ENCODE measurements at places on chromosomes 16 and 17.

- DNase-seq = no peak
These were observed 30.6 kb downstream of the RNF43 start for GRCh38 chr17:58386708-58387107.

DNA sequence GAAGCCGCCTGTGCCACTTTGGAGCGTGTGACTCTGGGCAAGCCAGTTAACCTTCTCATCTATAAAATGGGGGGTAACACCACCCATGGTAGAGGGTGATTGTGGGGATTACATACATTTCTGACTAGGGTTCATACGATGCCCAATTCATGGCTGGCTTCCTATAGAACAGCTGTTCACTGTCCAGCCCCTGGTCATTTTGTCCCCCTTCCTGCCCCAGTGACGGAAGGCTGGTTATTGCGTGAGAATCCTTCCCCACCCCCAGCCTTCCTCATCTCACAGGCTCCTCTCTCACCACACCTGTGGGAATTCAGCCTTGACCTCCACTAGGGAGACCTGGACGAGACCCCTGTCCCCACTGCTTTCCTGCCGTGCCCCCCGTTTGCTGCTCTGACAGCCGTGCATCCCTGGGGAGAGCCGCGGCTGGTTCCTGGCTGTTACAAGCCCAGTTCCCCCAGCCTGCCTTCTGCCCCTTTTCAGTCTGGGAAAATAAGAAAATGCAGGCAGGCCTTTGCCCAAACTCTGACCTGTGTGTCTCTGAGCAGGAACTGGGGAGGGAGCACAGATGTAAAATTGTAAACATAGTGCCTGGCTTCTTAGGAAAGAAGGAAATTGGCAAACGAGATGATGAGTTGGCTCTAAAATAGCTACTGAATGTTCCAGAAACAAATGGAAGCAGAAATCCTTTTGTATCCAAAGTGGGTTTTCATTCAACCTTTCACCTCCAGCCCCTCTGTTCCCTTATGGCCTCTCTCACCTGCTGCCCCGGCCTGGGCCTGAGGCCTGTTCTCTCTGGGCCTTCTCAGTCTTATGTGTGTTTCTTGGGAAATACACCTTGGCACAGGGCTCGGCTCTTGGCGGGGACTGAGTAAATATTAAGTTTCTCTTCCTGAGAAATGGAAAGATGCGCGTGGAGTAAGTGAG lies 67.3 kb downstream of the OR1D5 start:
- DNase-seq = no peak

DNA sequence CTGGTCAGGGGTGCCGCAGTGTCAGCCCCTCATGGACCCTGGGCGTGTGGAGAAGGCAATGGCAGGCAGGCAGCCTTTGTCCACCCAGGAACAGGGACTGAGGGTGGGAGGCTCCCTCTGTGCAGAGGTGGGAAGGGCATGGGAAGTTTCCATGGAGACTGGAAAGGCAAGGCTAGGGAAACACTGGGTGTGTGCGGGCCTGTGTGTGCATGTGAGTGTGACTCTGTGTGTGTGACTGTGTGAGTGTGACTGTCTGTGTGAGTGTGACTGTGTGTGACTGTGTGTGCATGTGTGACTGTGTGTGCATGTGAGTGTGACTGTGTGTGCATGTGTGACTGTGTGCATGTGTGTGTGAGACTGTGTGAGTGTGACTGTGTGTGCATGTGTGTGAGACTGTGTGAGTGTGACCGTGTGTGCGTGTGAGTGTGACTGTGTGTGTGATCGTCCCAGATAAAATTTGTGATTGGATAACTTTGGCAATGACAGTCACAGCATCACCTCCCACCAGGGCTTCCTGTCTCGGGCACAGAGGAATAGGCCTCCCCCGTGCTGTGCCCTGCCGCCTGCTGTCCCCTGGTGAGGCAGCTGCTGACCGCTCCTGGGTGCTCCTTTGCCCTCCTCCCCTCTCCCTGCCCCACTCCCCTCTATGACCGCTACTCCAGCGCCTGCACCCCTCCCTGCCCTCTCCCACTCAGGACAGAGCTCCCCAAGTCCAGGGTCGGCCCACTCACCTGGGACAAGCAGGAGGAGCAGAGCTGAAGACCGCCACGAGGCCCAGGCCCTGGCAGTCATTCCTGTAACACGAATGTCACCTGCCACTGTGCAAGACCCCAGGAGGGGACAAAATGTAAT lies 698 bp downstream of the CD300C start:
- no peak for DNase-seq

GRCh38 chr17:6544011-6544370 lies 12.4 kb downstream of the PITPNM3 start:
- DNase-seq = no peak

DNA sequence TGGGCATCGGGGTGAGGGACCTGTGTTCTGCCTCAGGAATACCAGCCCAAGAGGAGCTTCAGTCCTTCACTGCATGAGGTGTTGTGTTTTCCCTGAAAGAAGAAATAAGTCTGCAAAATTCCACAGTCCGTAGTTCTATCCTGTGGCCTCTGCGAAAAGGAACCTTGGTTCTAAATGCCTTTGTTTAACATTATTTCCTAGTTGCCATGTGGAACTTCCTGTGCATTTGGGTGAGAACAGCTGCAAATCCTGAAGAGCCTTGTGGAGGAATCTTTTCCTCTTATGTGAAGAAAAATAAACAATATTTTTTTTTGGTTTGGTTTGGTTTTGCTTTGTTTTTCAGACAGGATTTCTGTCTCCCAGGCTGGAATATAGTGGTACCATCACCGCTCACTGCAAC lies 9.8 kb downstream of the PSKH1 start:
- DNase-seq = no peak

DNA sequence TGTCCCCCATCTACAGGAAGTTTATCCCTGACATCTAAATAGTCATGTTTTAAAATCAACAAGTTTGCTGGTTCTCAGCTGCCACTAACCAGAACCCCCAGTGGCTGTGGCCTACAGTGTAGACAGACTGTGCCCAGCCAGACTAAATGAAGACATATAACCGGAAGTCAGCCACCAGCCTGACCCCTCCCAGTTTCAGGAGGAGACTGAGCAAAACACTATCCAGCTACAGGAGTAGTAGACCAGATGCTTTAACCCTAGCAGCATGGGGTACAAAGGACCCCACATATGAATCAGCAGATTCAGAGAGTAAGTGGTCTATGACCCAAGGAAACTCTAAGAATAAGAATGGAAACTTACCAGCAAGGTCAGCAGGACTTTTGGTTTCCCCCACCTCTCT lies 83.4 kb downstream of the HIC1 start:
- DNase-seq = no peak

DNA sequence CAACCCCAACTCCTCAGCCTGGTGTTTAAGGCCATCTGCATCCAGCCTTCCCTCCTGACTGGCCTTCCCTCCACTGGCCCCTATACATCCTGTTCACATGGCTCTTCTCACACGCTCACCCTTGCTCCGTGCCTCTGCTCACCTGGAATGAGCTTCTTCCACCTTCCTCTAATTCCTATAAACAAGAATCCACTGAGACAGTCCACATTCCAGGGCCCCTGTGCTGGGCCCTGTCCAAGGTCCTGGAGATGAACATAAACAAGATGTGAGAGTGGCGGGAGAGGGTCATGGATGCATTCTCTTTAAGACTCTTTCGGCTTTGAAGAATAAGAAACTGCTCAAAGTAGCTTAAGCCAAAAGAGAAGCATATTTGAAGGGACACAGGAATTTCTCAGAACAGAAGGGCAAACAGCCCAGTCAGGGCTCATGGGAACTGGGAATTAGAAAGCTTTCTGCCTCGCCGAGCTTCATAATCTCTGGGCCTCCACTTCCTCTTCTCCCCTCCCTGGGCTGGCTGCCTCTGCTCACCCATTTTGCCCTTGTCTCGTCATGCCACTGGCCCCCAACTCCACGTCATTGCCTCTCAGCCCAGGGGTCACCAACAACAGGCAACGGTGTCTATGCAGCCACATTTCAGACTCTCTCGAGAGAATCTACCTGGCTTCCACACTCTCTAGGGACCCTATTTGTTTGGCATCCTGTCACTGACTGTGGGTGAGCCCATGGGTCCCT lies 13.5 kb downstream of the SPPL2C start:
- DNase-seq = no peak
